ENCODE measurements at places on chromosomes 13 and 19. TPM values are rescaled to one million over a fixed set of nuclear protein-coding genes. Genes with fewer than 3 reads are reported as not detected.

- no peak for DNase-seq
Observed at GRCh38 chr13:69565334-69565733, 542.3 kb upstream of the ATXN8OS start.

DNA sequence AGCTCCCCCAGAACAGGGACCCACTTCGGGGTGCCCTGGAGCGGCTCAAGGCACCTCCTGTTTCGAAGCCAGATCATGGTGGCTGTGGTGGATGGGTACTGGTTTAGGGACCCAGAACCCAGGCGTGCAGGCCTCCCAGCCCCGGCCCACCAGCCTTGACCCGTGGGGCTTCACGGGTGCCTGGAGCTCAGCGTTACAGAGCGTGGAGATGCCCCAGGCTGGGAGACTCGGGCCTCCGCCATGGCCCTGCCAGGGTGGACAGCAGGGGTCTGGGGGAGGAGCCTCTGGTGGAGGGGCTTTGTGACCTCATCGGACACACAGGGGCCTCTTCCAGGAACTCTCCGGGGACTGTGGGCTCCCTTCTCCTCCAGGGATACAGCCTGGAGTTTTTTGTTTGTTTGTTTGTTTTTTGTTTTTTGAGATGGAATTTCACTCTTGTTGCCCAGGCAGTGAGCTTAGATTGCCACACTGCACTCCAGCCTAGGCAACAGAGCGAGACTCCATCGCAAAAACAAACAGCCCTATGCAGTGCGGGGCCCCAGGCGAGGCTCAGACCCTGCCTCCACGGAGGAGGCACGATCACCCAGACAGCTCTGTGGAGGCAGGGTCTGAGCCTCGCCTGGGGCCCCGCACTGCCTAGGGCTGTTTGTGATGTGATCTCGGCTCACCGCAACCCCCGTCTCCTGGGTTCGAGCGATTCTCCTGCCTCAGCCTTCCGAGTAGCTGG lies at the start of gene GARIN5B:
GARIN5B (minus strand) TSS at position 271 of the 727 bp plus-strand sequence; CDS start at position 77, 194 bp downstream.
- no peak for DNase-seq

GRCh38 chr13:27339299-27339698 lies 68.7 kb downstream of the RASL11A start:
- DNase-seq: no peak

Gene ZNF723
- not detected for polyA plus RNA-seq

DNA sequence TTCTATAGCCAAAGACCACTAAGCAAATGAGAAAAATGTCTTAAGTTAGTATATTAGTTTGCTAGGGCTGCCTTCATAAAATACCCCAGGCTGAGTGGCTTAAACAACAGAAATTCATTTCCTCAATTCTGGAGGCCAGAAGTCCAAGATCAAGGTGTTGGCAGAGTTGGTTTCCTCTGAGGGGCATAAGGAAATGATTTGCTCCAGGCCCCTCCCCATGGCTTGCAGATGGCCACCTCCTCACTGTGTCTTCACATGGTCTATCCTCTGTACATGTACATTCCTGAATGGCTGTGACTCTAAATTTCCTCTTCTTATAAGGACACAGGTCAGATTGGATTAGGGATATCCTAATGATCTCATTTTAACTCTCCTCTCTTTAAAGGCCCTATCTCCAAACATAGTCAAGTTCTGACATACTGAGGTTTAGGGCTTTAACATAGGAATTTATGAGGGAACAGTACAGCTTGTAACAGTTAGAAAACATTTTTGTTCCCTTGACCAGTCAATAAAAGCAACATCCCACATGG lies 307.4 kb downstream of the DIAPH3 start:
- no peak for DNase-seq

DNA sequence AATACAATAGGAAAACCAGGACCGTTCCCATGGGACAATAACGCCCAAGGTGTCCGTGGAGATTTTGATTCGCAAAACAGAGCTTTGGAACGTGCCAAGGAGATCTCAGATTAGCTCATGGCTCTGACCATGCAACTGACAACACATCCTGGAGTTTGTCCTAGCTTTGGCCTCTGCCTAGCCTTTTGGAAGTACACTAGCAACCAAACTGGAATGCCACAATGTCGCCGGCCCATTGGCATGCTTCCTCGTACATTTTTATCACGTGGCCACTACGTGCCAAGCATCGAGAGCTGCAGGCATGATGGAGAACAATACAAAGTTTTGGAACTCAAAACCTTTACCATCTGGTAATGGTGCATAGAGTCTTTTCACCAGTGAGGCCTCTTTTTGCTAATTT lies 256.5 kb downstream of the DCLK1 start:
- no peak for DNase-seq

DNA sequence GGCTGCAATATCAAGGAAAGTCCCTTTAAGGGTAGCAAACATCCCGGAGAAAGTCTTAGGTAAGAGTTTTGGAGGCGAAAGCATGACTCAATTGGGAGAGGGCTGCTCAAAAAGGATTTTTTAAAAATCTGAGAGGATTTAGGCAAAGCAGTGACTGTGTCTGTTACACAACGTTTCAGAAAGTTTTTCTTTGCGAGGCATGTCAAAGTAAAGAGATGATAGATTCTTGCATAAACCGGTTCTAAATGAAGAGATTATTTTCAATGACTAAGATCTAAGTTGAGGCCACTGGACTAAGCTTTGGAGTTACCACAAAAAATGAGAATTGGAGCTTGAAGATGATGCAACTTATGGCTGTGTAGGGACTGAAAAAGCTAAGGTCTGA lies 43.7 kb upstream of the ENOX1 start:
- DNase-seq: no peak

DNA sequence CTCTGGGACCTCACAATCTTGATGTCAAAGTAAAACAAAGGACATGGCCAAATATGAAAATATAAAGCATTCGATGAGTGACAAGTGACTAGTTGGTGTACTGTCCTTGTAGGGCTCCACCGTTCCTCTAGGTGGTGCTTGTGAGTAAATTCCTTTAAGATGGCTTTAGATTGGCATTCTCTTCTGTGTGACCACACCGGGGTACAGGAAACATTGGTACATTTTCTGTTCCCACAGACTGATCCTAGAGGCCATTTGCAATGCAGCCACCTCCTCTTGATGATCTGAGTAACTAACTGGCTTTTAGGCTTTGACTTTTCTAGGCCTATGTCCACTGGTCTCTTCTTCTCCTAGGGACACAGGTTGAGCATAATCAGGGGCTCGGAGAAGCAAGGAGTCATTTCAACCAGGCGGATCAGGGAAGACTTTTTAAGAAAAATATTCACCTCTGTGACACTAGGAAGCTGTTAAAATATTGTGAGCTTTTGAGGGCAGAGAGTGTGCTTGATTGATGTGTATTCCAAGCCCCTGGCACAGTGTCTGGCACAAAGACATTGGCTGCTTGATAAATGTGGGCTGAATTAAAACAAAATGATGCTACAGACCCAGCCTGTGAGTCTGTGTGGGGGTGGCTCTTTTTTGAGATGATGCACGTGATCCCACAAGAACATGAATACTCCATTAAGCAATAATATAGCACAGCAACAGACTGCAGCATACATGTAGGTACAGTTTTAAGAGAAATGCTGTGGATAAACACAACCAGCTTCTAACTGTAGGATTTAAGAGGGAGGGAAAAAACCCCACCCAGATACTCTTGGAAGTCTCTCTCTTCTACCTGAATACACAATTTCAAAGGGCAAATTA lies 21.0 kb downstream of the EPSTI1 start:
- DNase-seq: no peak

Gene ZNF98
- 4.6 TPM for polyA plus RNA-seq

Gene TUBB4A
- 46.4 TPM for polyA plus RNA-seq

DNA sequence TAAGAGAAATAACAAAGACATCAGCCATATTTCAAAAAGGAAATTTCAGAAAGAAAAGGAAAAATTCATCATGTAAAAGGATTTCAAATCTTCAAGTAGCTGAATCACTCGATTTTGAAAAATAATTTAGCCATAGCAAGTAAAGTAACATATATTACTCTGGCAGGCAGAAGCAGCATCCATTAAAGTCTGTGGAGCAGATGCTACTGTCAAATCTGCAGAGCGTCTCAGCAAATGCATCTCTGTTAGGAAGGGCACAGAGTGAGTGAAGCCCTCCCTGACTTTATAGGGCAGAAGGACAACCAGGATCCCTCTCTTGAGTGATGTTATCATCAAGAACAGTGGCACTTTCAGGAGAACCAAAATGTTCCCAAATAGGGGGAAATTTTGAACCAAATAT lies 445.5 kb downstream of the EFNB2 start:
- no peak for DNase-seq

GRCh38 chr13:66703597-66703996 lies 526.5 kb downstream of the PCDH9 start:
- no peak for DNase-seq

GRCh38 chr19:2221918-2222317 lies 14.2 kb downstream of the PLEKHJ1 start:
- no peak for DNase-seq

Gene ZNF628
- 3.7 TPM for polyA plus RNA-seq
